ENCODE measurements at places on chromosomes 12 and 14.

DNA sequence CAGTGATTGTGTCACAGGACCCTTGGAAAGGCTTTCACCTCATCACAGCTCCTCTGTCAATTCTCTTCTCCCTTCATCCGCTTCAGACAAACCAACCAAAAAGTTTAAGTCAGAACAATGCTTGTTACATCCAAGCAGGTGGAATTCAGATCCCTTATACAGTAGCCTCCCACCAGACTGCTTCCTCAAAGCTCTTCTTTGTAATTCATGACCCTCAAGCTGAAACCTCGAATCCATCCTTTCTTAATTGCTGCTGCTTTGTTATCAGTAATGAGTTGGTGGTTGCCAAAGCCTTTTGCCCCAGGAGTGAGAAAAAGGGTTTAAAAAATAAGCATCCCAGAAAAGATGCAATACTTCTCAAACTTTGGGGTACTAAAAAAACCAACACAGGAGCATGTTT, 9.5 kb downstream of the BEST3 start:
- no peak for DNase-seq

DNA sequence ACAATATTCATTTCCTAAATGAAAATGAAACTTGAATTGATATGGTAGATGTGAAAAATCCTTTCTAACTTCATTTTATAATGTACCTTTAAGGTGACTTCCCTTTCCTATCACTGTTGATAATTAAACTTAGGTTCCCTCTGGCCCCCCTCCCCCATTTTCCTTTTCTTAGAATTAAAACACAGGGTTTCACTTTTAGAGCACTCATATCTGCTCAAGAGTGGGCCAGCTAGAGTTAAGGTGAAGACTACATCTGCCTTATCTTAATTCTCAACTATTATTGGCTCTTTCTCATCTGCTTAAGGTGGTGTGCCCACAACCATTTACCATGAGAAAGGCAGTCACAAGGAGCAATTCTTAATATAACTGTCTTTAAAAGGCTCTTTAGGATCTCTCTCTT, 49.7 kb downstream of the LIN52 start:
- no peak for DNase-seq

GRCh38 chr12:71397433-71397954, 42.1 kb upstream of the LGR5 start:
- DNase-seq: no peak

DNA sequence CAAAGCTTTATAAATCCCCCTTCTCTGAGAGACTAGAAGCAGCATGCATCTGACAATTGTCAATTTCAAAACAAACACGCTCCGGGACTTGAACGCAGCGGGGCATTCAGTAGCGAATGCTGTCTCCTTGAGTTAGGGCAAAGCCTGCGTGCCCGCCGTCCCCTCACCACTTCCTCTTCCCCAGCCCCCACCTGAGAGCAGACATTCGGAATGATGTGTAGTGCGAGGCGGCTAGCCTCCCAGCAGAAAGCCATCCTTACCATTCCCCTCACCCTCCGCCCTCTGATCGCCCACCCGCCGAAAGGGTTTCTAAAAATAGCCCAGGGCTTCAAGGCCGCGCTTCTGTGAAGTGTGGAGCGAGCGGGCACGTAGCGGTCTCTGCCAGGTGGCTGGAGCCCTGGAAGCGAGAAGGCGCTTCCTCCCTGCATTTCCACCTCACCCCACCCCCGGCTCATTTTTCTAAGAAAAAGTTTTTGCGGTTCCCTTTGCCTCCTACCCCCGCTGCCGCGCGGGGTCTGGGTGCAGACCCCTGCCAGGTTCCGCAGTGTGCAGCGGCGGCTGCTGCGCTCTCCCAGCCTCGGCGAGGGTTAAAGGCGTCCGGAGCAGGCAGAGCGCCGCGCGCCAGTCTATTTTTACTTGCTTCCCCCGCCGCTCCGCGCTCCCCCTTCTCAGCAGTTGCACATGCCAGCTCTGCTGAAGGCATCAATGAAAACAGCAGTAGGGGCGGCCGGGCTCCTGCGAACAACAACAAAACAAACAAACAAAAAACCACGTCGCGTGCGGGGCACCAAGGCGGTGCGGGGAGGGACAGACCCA, 2.2 kb downstream of the PRMT8 start:
- DNase-seq: no peak

DNA sequence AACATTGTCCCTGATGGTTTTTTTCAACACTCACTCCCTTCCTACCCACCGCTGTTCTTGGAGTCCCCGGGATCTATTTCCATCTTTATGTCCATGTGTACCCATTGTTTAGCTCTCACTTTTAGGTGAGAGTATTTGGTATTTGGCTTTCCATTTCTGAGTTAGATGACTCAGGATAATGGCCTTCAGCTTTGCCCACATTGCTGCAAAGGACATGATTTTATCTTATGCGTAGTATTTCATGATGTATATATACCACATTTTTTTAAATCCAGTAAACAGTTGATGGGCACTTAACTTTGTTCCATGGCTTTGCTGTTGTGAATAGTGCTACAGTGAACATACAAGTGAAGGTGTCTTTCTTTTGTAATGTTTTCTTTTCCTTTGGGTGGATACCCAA, 123.5 kb upstream of the KITLG start:
- DNase-seq: peak; percentile 53

DNA sequence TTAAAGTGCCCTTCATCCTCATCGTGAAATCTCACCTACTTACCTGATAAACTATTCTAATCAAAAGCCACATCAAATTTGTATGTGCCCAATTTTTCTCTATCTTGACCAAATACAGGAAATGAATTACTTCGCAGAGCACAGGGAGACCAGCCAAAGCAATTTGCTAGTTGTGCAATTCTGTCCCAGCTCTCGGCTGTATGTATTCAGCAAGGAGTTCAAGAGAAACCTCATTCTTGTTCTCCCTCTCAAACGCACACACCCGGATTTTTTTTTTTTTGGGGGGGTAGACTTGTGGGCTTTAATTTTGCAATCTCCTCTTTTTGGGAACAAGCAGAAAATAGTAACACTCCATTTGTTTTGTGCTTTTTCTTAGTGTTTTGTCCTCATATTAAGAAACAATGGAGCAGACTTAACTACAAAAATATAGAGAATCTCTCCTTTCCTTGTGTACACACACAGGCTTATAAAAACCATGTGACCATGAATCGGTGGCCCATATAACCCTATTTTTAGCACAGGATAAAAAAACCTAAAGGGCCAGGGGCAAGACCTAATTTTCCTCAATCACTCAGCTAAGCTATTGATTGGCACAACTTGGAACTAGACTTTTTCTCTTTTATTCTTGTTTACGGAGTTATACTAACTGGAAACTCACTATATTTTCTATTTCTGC, 64.2 kb downstream of the MBIP start:
- DNase-seq: peak; percentile 55

All from iris pigment epithelial cell (primary cell).